Liver (tissue), 10 donors: ENCODE measurements at places on chromosomes 2 and 18.

- no peak for DNase-seq
Measured at GRCh38 chr18:44323125-44323524, 357.6 kb upstream of the SETBP1 start.

GRCh38 chr2:118830118-118830517 is 17.3 kb downstream of the EN1 start:
- DNase-seq = no peak

GRCh38 chr2:220504938-220505503 is 877.6 kb downstream of the SLC4A3 start:
- no peak for DNase-seq

DNA sequence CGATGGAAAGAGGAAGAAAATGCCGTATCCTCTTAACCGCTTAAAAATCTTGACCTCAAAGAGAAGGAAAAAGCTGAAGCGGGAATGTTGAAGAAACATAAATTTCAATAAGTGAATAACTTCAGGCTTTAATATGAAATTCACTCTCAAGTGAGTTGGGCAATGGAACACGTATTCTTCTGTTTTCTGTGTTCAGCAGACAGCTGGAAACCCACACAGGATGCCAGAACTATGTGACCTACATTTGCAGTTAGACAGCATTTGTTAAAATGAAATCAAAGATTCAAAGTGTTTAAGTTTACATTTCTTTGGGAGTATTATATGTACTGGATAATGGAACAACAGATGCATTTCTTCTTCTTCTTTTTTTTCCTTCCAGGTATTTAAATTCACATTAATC is 80.5 kb upstream of the SPATS2L start:
- DNase-seq = no peak

GRCh38 chr2:222362336-222362735 is 62.0 kb upstream of the SGPP2 start:
- DNase-seq = no peak

GRCh38 chr18:39341129-39341528 is 1775.5 kb upstream of the CELF4 start:
- DNase-seq = no peak

GRCh38 chr2:229646186-229646723 is 68.1 kb downstream of the DNER start:
- no peak for DNase-seq

GRCh38 chr18:75827751-75828287 is 400.3 kb upstream of the SMIM21 start:
- no peak for DNase-seq

GRCh38 chr2:15756882-15757819 is 165.5 kb downstream of the DDX1 start:
- peak; percentile 20 for DNase-seq

DNA sequence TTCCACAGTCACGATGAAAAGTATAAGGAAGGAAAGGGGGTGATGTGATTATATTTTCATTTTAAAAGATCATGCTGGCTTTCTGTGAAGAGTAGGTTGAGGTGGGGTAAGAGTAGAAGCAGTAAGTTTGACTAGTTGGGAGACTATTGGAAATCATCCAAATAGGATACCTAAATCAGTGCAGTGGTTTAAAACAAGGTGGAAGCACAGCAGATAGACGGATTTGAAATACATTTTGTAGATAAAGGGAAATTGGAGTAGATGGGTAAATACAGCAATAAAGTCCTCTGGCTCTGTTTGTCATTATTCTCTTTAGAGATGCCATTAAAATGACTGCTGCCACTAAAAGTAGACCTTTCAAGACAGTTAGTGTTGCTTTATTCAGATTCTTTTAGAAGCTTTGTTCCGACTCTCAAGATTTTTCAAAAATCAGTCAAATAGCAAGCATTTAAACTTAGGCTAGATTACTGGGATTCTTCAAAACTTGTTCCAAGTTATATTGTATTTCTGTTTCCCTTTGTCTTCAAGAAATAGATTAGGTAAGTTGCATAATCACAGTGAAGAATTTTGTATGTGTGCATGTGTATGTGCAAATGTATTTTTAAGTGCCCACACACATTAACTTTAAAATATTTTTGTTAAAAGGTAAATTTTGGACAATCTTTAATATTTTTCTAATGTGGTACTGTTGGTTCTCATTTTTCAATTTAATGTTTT is 61.7 kb upstream of the DTNA start:
- no peak for DNase-seq

DNA sequence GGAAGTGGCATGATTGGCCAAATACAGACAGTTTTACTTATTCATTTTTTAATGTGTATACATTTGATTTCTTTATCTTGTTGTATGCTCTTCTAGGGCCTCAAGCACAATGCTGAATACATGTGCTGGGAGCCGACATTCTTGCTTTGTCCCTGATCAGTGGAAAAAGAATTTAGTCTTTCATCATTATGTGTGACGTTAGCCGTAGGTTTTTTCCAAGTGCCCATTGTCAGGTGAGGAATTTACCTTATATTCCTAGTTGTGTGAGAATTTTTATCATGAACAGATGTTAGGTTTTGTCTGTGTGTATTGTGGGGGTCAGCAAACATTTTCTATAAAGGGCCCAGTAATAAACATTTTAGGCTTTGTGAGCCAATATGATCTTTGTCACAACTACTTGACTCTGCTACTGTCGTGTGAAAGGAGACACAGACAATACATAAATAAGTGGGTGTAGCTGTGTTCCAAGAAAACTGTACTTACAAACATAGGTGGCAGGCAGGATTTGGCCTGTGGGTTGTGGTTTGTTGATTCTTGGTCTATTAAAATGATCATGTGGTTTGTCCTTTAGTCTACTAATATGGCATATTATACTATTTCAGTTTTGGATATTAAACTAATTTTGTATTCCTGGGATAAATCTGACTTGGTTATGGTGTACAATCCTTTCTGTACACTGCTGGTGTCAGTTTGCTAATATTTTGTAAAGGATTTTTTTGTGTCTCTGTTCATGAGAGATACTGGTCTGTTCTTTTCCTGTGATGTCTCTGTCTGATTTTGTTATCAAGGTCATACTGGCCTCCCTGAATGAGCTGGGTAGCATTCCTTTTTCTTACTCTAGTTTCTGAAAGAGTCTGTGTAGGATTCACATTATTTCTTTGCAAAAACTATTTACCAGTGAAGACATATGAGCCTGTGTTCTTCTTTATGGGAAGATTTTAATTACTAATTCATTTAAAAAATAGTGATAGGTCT is 132.2 kb upstream of the SMAD7 start:
- no peak for DNase-seq

DNA sequence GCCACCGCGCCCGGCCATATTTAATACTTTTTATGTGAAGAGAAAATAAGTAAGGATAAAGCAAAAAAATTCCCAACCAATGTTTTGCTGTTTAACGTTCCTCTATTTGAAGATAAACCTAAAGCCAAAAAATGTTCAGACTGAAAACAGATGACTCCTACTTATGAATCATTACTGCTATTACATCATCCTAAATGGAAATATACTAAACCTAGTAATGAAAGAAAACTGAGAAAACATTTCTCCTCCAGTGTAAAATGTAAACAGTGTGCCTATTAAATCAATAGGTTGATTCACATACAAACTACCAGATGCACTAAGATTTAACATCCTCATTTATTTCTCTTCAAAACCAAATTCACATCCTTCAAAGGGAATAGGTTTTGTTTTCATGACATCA is 43.5 kb downstream of the CWC22 start:
- DNase-seq = no peak

DNA sequence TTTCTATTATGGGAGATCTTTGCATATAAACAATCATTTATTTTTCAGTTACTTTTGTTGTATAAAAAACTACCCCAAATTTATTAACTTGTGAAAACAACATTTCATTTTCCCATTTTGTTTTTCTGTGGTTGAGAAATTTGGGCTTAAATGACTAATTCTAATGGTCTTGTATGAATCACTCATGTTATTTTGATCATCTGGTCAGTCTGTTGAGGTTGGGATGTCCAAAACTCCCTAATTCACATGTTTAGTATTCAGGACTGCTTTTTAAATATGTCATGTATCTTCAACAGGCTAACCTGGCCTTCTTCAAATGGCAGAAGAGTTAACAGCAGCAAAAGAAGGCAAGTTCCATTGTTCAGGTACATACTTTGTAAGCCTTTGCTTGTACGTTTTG is 788.1 kb downstream of the TRIB2 start:
- DNase-seq = no peak

GRCh38 chr2:158716921-158717320 is 78.2 kb upstream of the DAPL1 start:
- no peak for DNase-seq

GRCh38 chr2:112906276-112906675 is 4.7 kb upstream of the IL37 start:
- DNase-seq = no peak

- peak; percentile 40 for DNase-seq
Measured at GRCh38 chr2:96065381-96065930, 30.7 kb upstream of the GPAT2 start.

DNA sequence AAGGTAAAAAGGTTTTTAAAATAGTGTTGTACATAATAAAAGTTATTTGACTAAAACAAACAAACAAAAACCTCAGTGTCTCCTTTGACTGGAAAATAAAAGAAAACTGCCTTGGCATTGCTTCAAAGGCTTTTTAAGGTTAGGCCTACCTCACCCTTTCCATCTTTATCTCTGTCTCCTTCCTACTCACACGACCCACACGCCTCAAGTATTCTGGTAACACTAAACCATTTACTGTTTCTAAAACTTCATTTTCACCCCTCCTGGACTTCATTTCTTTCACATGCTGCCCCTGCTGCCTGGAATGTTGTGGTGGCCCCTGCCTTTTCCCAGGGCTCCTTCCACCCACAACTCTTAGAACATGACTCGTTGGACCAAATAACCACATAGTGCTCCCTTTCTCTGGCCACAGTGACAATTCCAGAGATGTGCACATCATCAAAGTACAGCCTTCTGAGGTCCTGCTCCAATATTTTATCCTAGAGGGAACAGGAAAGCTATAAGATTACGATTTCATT is 54.0 kb downstream of the ERBB4 start:
- DNase-seq = no peak

DNA sequence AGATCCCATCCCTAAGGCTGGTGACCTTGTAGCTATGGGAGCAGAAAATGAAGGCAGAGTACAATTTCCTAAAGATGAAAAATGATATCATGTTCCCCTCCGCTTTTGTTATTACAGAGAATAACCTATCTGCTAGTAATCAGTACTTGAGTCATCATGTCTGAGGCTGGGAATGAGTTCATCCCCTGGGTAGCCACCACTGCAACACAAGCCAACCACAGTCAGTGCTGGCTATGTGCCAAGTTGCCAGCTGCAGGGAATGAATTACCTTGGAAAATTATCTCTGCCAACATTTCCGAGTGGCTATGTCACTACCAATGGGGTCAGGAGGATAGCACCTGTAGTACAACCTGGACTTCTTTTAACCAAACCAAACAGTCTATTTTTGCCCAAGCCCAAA is 1094.7 kb upstream of the DDX18 start:
- DNase-seq = no peak

- DNase-seq = peak; percentile 50
Measured at GRCh38 chr2:190088917-190089316, 26.4 kb upstream of the MSTN start.

DNA sequence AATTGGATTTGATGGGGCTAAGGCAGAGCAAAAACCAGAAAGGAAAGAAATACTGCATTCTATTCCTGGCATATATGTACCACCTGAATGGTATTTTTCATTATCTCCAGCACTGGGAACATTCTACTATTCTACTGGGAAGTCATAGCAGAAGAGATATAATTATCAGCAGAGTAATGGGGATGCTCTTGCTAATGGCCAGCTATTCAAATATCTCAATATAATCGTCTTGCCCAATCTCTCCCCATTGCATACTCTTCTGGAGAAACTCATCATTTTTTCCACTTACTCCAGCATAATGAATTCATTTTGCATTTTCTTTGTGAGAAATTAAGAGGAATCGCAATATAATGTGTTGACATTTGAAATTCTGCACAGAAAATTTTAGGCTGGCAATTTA is 1794.7 kb upstream of the PIK3C3 start:
- DNase-seq = no peak

DNA sequence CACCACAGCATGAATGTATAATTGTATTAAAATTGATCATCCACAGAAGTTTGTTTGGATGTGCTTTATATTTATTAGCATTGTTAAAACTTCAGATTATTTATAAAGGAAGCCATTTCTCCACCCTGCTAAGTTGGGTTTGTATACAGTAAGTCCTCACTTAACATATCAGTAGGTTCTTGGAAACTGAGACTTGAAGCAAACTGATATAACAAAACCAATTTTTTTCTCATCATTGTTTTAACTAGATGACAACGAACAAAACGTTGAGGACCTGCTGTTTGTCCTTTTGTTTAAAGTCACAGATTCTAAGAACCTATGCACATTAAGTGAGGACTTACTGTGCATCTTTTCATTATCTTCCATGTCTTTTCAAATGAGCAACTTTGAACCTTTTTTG is 17.1 kb downstream of the C2orf69 start:
- no peak for DNase-seq

DNA sequence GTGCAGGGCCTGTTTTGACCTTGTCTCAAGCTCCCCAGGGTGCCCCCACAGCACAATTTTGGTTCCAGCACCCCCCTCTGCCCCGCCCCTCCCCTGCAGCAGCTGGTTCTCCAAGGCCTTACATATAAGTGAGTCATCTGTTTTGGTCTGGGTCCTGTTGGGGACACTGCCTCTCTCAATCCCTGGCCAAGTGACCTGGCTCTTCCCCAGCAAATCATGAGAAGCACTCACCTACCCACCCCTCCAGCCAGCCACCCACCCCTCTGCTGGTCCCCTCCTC is 90.5 kb downstream of the INHBB start:
- DNase-seq = no peak

GRCh38 chr2:37753758-37754157 is 82.3 kb upstream of the CDC42EP3 start:
- DNase-seq = no peak

- no peak for DNase-seq
Measured at GRCh38 chr2:43060390-43061016, 165.9 kb downstream of the ZFP36L2 start.

- DNase-seq = no peak
Measured at GRCh38 chr2:131966256-131966655, 195.5 kb downstream of the ANKRD30BL start.

DNA sequence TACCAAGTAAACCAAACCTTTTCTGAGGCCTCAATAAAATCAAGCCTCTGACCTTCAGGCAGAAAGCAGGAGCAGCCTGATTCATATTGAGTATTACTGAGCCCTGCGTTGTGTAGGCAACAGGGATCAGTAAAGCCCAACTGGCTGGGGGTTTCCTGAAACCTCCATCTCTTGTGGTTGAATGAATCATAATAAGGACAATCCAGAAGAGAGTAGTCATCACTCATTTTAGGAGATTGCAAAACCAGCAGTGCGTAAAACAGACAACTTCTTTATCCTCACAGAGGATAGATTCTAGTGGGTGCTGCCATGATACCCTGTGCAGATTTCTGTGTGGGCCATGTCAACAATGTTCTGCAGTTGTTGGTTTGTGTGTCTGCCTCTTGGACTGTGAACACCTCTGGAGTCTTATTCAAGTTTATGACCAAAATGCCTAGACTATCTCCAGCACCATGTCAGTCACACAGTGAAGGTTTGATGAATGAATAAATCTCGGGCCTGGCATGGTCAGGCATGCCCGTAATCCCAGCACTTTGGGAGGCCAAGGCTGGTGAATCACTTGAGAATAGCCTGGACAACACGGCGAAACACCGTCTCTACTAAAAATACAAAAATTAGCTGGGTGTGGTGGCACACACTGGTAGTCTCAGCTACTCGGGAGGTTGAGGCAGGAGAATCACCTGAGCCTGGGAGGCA is 51.8 kb upstream of the RAB27B start:
- no peak for DNase-seq
